ENCODE measurements at places on chromosomes 11 and 22. TPM values are rescaled to one million over a fixed set of nuclear protein-coding genes. Genes with fewer than 3 reads are reported as not detected.

- DNase-seq = no peak
These were observed 6.9 kb downstream of the AQP11 start for GRCh38 chr11:77596626-77597025.

The SC5D gene
- 48.9 TPM for total RNA-seq

The WBP2NL gene
- 1.8 TPM for total RNA-seq

The CRYAB gene
- 60.8 TPM for total RNA-seq

GRCh38 chr22:38290347-38290746 is 17.5 kb upstream of the TMEM184B start:
- no peak for DNase-seq

All from lung (tissue), 17 donors.